ENCODE measurements at places on chromosomes 4 and X. TPM values are rescaled to one million over a fixed set of nuclear protein-coding genes. Genes with fewer than 3 reads are reported as not detected.

The HEPH gene
- 109 TPM for total RNA-seq

The NLGN3 gene
- total RNA-seq = 1.1 TPM

The NR0B1 gene
- total RNA-seq = not detected

The GUCY1B1 gene
- total RNA-seq = 32.7 TPM

The FAM114A1 gene
- total RNA-seq = 148 TPM

All from thoracic aorta (tissue), 2 donors.